ENCODE measurements at places on chromosomes 2 and 18.
A peak's percentile ranks its signal among the peaks of the same experiment; 100 is the strongest.

DNA sequence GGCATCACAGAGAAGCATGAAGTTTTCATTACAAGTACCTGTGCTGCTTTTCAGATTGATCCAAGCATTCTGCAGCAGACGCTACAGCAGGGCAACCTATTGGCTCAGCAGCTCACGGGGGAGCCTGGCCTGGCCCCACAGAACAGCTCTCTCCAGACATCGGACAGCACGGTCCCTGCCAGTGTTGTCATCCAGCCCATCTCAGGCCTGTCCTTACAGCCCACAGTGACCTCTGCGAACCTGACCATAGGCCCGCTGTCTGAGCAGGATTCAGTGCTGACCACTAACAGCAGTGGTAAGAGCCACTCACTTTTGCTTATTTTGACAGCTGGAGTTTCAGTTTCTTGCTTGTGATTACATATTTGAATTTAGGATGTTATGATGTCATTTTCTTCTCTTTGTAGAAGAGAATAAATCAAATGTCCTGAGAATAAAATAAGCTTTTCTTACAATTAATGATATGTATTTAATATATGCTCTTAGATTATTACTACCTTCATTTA lies 104.9 kb downstream of the ZNF236 start:
- no peak for DNase-seq

DNA sequence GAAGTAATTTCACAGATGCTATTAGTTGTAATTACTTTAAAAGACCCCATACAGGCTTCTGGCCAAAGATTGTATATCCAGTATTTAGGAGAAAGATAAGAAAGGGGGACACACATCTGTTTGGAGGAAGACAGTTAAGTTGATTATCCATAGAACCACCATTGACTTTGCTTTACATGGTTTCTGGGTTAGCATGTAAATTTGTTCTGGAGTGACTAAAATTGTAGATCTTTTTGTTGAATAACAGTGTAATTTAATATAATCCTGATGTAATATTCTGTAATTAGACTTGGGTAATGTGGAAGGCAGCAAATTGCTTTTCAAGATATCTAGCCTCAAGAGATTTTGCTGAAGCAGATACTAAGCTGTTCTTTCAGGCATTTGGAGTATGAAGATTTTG lies 17.2 kb downstream of the COMMD1 start:
- DNase-seq = no peak

DNA sequence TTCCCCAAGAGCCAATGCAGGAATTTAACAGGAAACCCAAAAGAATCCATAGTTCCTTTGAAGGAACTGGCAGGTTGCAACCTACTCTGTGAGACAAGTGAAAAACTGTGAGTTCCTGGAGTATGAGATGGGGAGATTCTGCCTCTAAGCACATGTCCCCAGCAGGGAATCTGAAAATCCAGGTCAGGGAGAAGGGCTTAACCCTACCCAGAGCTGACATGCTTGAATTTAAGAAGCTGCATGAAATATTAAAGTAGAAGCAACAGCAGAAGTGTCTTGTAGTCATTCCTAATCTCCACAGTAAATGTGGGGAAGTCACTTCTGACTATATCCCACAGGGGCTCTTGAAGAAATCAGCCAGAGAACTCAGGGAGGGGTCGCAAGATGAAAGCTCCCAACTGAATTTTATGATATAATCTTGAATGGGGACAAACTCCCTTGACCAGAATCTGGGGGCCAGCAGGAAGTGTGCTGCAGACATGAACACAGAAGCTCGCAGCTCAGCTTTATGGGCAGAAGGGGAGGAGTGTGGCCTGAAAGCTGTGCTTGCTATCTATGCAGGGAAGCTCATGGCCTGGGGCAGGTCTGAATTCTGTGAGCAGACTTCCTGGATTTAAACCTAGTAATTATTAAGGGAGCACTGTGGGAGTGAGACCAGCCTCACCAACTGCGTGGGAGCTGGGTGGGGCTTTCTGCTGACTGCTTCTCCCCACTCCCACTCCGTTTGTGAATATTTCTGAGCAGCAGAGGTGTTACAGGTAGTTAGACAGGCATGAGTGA lies 184.1 kb upstream of the KYNU start:
- DNase-seq = no peak

DNA sequence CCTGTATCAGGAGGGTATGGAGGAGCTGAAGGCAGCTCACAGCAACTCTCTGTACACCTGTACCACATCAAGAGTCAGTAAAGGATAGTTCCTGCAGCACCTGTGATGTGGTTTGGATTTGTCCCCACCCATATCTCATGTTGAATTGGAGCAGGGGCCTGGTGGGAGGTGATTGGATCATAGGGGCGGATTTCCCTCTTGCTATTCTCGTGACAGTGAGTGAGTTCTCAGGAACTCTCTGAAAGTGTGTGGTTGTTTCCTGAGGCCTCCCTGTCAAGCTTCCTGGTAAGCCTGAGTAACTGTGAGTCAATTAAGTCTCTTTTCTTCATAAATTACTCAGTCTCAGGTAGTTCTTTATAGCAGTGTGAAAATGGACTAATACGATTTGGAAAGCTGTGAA lies 28.9 kb downstream of the OSBPL1A start:
- DNase-seq = peak; percentile 24

DNA sequence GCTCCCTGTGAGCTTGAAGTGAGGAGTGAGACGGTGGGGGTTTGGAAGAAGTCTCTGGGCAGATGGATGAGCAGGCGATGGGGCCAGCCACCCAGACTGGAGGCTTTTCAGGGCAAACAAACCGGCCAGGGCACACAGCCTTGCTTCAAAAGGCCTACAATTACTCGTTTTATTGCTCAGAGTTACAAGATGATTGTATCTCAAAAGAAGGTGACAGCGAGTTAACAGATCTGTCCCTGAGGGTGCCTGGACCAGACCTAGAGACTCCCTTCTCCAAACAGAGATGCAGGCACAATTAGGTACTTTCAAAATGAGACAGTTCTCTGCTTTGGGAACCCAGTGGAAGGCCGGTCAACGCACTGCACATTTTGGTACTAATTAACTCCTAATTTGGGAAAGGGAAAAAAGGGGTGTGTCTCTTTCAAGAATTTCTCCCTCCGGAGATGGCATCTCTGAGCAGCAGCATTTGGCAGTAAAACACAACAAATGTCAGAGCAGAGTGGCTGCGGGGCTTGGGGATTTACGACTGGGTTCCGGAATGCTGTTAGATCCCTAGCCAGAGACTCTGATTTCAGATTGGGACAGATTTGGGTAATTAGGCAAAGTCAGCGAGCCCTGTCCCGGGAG lies 226.7 kb downstream of the TTC32 start:
- no peak for DNase-seq

- DNase-seq = no peak
Measured at GRCh38 chr18:13288509-13289133, 70.1 kb downstream of the LDLRAD4 start.

GRCh38 chr2:181461056-181461997 lies 4.1 kb downstream of the ITGA4 start:
- DNase-seq = no peak

DNA sequence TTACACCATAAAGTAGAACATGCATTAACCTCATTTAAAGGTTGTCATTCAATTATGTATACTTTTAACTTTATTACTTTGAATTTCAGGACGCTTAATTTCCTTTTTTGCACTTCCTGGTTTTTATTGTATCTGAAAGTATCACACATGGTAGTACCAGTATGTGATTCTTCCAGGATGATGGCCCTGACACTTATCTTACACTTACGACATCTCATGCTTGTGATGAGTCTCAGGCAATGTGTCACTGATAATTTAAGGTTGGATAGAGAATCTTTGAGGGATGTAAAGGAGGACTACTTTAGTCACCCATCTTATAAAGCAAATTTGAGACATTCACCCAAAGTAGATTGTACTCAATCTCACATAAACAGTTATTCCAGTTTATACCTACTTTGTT lies 74.9 kb downstream of the ABCA12 start:
- DNase-seq = no peak

- DNase-seq = no peak
Measured at GRCh38 chr18:37537868-37538525, 27.6 kb downstream of the CELF4 start.

- no peak for DNase-seq
Measured at GRCh38 chr2:2638547-2639220, 307.6 kb upstream of the MYT1L start.

- DNase-seq = no peak
Measured at GRCh38 chr2:240933966-240934700, 28.0 kb downstream of the CROCC2 start.

DNA sequence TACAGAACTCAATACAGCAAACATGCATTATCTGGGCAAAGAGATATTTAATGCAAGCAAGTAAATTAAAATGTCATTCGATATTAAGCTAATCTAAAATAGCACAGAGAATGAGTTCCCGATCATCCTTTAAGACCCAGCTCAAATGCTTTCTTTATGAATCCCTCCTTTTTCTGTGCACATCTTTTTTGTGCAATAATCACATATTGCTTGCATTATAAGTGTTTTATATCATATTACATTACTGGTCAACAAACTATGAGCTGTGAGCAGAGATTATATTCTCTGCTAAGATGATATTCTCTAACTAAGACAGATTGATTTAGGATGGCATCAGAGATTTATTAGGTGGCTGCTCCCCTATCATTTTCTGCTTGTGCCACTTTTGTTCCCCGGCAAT lies 146.1 kb downstream of the ERBB4 start:
- DNase-seq = no peak

DNA sequence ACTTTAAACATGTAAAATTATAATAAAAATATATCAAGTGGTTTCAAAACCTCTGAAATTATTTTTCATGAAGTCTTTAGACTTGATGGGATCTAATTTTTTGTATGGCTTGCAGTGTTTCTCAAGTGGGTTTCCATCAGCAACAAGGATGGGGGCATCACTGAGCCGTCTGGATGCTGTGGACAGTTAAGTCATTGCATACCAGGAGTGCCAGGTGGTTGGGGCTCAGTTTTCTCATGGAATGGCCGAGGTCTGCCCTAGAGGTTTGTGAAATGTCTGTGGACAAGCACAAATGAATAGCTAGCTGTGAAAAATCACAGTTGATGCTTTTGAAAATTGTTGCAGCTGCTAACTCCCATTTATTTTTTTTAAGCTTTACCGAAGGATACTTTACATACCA lies 1.7 kb downstream of the PRELID3A start:
- no peak for DNase-seq

GRCh38 chr2:110140401-110140800 lies 24.8 kb upstream of the MALL start:
- DNase-seq = no peak

- DNase-seq = no peak
Measured at GRCh38 chr18:45522371-45522770, 92.9 kb upstream of the SLC14A2 start.

DNA sequence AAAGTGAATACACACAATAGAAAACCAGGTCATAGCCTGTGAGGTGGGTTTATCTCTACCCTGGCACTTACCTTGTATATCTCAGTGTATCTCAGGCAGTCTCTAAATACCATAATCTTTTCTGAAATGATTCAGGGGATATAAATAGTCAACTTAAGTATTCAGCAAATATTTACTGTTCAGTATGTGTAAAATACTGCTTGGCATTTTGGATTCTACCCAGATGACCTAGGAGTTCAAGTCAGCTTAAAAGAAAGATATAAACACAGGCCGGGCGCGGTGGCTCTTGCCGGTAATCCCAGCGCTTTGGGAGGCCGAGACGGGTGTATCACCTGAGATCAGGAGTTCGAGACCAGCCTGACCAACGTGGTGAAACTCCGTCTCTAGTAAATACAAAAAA lies 23.8 kb downstream of the GRHL1 start:
- DNase-seq = no peak

- no peak for DNase-seq
Measured at GRCh38 chr2:43980902-43981301, 14.9 kb downstream of the LRPPRC start.

DNA sequence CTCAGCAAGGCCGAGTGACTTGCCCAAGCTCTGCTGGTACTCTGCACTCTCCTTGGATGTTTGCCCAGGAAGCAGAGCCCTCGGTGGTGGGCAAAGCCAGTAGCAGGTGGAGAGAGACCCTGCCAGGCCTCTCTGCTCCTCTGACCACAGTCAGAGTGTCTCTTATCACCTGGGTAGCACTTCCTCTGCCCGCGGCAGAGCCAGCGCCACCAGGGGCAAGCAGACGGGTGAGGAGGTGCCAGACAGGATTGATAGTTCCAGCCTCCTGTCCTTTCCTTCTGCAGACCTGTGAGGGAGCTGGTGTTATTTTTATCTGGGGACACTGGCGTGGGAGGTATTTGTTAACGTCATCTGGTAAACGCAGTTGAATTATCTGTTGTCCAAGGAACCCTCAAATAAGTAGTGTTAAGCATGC lies 152.9 kb downstream of the SMAD7 start:
- no peak for DNase-seq

DNA sequence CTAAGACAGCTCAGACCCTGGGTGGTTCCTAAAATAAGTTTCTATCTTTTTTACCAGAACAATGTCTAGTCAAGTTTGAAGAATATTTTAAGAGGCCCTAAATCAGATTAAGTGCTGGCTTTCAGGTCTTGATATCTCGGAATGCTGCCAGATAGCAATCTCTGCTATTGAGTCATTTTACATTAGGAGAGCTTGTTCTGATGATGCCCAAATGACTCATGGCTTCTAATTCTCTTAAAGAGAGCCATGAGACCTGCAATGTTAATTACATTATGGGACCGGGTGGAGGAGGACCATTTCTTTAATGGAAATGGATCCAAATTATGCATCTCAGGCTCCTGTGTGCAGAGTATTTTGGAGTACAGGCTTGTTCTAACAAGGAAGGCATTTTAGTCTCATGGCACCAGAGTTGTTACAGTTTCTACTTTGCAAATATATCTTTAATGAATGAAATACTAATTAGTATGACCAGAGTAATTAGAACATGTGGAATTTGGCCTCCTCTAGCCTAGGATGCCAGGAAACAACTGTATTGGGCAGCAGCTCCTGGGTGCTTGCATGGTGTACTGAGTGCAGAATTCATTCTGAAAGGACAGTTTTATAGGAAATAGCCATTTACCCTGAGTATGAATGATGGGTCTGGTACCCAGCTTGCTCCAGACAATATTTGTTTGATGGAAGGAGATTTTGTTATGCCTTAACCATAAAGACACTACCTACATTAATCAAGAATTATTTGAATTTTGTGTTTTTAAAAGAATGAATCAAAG lies 94.0 kb upstream of the SULT1C3 start:
- DNase-seq = no peak

DNA sequence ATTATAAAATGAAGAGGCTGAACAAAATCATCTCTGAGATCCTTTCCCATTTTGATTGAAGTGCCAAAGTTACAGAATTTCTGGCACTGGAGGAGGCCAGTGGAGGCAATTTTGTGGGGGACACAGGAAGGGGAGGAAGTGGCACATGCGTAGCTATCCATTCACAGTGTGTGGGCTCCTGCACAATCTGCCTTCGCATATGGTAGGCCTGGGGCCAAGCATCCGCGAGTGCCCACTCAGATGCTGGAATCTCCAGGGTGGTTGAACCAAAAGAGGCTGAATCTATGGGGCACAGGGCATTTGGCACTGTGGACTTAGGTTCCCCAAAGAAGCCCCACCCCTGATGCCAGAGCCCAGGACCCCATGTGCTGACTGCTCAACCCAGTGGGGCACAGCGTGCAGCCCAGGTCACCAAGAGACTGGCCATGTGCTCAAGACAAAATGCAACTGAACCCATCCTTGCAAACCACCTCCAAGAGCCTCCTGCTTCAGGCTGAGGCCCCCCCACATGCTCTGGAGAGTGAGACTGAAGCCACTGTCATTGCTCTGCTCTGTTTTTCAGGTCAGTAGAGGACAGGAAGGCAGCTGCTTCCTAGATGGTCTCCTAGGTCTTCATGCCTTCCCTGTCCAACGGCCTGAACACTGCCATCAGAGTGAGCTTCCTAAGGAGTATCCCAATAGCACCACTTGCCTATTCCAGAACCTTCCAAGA lies 28.5 kb downstream of the ST8SIA5 start:
- no peak for DNase-seq

Measured in stimulated activated CD4-positive, alpha-beta T cell treated with anti-CD3 and anti-CD28 coated beads, Interleukin-1b, Interleukin-23, amount 100 ng/mL, for 1 hour (primary cell).